ENCODE measurements at places on chromosomes 5 and 9.

- no peak for DNase-seq
These were observed 2.5 kb downstream of the TJP2 start for GRCh38 chr9:69176471-69177171.

DNA sequence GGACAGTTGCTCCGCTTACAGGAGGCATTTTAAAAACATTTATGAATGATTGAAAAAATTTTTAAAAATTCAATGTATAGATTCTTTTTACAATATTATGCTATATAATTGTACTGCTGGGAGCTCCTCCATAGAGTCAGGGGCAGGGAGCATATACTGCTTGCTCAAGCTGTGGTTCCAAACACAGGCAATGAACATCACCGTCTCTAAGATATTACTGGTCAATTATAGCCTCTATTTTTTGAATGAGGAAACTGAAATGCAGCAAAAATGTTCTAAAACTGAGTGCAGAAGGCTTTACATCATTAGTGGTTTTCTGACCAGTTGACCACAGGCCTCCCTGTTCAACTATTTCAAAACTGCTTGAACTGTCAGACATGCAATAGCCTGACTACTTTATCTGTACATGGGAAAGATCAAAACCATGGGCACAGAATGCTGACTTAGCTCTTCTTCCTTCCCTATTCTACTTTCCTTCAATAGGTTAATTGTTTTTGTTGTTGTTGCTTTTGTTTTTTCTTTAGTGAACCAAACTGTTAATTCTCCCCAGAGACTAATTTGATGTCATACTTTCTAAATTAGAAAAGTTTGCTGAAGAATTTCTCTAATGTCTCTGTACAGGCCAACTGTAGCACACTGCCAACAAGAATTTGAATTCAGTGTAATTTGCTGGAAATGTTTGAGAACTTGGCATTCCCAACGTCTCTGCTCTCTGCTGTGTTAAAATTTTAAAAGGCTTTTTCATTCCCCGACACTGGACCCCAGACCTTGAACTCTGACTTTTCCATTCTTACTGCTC is 107.6 kb upstream of the MPDZ start:
- DNase-seq = no peak

GRCh38 chr5:78638423-78638822 is 10.1 kb downstream of the LHFPL2 start:
- no peak for DNase-seq

- no peak for DNase-seq
These were observed 210.2 kb upstream of the ISL1 start for GRCh38 chr5:51172903-51173626.

All from stimulated activated CD4-positive, alpha-beta T cell treated with anti-CD3 and anti-CD28 coated beads, Interleukin-15, amount 100 ng/mL, for 1 hour (primary cell).